ENCODE measurements at places on chromosomes 7 and 10. TPM values are rescaled to one million over a fixed set of nuclear protein-coding genes. Genes with fewer than 3 reads are reported as not detected.

The TAX1BP1 gene
- 150 TPM for total RNA-seq

The ENTPD7 gene
- 19.0 TPM for total RNA-seq

The EGR2 gene
- 0.13 TPM for total RNA-seq

The EN2 gene
- total RNA-seq = not detected

Data from bronchial epithelial cell (primary cell).